ENCODE measurements at places on chromosomes 12 and 14.

DNA sequence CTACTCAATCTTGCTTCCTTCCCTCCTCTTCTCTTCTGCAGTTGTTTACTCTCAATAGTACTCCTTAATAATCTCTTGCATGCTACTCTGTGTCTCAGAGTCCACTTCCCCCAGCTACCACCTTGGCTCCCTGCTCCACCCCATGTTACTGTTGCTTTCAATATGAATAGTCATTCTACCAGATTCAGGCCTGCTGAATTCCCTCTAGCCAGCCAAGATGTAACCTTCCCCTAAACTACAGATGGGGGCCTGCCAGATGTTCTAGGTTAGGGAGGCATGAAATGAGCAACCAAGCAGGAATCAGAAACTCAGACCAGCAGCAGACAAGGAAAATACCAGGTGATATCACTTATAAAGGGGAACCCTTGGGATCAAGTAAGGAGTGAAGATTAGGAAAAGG lies 392.1 kb upstream of the DDHD1 start:
- DNase-seq, result no peak

DNA sequence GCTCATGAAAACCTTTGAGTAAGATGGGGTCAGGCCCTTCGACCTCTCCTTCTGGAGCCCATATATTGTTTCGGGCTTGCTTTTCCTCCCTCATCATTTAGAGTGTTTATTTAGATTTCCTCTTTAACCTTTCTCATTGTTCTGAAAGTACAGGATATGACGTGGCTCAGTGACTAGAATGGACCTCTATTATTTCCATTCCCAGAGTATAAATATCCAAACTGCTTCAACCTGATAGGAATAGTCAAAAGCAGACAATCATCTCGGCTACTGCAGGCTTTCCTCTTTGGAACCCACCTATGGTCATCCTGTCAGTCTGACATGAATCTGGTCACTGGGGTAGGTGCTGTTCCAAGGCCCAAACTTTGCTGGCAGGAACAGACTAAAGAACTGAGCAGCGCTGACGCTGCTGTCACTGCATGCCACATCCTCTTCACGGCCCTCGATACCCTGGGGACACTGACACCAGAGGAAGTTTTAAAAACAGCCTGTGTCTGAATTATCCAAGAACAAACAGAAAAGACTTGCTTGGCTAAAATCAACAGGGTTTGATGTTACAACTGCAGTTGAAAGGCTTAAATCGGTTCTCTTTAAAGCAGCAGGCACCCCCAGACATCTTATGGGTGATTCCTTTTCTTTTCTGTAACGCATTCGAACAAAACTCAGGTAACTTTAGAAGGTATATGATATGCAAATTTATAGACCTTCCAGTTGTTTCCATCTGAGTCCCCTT lies 5.0 kb upstream of the DDX47 start:
- DNase-seq, result no peak

- DNase-seq, result no peak
Observed at GRCh38 chr14:93049867-93050331, 65.8 kb downstream of the ITPK1 start.

DNA sequence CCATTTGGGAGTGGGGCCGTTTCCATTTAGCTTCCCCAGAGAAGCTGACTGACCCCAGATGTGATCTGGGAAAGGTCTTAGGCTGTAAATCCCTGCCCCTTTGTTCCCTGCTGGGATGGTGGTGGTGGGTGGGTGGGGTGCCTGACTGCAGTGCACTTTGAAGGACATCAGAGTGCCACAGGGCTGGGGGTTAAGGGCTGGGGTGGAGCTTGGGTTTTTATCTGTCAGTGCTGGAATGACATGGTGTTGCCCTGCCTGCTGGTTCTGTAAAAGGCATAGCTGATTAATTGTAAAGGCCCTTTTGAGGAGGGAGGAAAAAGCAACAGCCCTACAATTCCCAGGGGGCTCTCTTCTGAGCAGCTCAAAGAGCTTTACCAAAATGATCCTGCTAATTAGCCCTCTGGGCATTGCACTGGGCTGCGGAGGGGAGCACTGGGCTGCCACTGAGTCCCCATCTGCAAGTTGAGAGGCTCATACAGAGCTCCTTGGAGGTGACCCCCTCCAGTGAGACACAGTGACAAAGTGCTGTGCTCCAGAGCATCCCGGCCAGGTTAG lies 21.1 kb downstream of the PLEKHG3 start:
- no peak for DNase-seq

DNA sequence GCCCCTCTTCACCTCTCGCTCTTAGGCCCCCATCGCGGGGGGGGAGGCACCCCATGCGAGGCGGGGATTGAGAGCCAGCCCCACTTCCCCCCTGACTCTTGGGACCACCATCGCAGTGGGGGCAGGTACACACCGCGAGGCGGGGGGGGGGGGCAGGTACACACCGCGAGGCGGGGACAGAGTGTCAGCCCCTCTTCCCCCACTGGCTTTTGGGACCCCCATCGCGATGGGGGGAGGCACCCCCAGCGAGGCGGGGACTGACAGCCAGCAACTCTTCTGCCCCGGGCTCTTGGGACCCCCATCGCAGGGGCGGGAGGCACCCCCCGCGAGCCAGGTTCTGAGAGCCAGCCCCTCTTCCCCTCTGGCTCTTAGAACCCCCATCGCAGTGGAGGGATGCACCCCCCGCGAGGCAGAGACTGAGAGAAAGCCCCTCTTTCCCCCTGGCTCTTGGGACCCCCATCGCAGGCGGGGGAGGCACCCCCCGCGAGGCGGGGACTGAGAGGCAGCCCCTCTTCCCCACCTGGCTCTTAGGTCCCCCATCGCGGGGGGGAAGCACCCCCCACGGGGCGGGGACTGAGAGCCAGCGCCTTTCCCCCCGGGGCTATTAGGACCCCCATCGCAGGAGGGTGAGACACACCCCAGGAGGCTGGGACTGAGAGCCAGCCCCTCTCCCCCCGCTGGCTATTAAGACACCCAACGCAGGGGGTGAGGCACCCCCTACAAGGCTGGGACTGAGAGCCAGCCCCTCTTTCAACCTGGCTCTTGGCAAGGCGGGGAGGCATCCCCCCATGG lies 196.5 kb upstream of the PZP start:
- DNase-seq, result no peak

GRCh38 chr12:49965836-49966235 lies 4.2 kb downstream of the AQP5 start:
- no peak for DNase-seq

DNA sequence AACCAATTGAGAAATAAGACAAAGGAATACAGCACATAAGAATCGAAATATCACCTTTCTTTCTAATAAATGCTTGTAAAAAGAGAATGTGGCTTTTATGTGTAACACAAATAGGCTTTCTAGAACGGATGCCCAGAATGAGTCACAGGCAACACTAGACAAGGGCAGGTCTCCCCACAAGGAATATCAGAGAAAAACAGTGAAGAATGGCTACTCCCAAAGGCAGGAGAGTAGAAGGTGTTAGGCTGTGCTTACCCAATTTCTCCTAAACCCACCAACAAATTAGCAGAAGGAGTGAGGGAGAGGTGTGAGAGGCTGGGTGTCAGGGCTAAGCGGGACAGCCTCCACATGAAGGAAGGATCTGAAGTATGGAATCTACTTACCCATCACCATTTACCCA lies 55.2 kb downstream of the GALNT4 start:
- DNase-seq, result no peak

GRCh38 chr14:24277606-24278321 lies 6.4 kb upstream of the RABGGTA start:
- no peak for DNase-seq

DNA sequence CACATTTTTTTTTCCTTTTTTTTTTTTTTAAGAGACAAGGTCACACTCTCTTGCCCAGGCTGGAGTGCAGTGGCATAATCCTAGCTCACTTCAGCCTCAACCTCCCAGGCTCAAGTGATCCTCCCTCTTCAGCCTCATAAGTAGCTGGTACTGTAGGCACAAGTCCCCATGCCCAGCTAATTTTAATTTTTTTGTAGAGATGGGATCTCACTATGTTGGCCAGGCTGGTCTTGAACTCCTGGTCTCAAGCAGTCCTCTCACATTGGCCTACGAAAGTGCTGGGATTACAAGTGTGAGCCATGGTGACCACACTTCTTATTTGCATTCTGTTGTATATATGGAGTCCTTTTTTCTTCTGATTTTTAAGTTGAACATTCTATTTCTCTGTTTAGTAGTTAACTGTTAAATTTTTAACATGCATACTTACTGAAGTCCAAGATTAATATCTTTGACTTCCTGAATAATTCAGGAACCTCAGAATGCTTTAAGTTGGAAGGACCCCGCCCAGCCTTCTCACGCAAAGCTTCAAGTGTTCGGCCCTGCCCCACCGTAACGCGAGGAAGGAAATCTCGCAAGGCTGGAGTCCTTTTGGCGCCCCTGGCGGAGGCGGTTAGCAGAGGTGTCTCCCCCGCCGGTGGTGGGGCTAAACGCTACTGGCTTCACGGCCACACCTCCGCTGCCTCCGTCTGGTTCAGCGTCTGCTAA lies 21.6 kb downstream of the SPATS2 start:
- DNase-seq, result peak; percentile 45

DNA sequence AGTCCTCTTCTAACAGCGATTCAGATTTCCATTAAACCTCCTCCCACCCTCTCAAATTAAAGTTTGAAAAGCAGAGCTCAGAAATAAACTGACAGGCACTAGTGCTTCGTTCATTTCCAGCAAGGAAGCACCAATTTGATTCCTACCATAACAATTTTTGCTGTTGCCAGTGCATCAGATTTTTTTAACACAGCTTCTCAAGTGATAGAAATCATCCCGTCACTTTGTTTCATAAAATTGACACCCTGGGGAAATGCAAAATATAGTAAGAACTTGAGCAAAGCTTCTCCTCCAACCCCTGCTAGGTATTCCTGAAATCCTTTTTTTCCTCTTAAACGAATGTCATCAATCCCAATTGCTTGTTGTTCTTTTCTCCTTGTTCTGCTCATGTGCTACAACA lies 332.1 kb downstream of the FOXG1 start:
- DNase-seq, result no peak

GRCh38 chr12:127628645-127629044 lies 638.3 kb upstream of the TMEM132C start:
- no peak for DNase-seq

GRCh38 chr12:116609319-116610114 lies 50.3 kb downstream of the MAP1LC3B2 start:
- peak; percentile 40 for DNase-seq

DNA sequence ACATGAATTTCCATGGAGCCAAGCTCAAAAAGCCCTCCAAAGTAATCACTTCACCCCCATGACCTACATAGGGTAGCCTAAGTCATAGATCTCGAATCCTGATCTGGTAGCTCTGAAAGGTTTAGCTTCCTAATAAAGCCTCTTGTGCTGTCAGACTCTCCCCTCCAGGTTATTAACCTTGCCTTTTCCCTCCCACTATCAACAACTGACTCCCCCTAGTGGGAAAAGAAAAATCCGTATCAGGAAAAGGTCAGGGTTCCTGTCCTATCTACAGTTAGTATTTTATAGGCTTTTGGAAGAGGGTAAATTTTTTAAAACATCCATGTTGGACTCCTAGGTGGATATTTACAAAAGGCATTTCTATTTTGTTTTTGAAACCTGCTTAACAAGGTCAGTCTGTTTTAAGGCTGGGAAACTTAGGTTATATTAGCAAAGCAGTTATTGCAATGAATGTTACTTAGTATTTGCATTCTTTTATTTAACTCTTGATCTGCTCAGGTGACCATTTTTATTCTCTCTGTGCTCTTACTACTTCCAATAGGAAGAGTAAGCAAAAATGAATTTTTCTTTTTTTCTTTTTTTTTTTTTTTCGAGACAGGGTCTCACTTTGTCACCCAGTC lies 8.0 kb downstream of the YY1 start:
- no peak for DNase-seq

DNA sequence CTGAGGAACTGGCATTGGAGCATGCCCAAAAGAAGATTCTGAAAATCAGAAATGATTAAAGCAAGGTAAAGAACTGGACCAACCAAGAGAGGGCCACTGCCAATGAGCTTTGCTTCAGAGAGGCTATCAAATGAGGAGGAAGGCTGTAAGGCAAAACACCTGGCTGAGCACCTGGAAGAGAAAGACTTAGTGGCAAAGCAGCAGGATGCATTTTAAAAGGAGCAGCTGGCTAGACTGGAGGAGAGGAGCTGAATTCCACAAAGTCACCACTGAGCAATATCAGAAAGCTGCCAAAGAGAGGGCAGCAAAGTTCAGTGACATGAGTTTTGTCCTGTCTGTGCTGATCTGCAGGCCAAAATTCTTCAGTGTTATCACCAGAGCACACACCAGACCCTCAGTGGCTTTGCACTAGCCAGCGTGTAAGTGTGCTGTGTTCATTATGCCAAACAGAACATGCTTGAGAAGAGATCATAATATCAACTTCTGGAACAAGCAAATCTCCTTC lies 338.7 kb downstream of the TRHDE start:
- no peak for DNase-seq

- DNase-seq, result no peak
Observed at GRCh38 chr12:93365616-93366405, 11.9 kb upstream of the NUDT4 start.

DNA sequence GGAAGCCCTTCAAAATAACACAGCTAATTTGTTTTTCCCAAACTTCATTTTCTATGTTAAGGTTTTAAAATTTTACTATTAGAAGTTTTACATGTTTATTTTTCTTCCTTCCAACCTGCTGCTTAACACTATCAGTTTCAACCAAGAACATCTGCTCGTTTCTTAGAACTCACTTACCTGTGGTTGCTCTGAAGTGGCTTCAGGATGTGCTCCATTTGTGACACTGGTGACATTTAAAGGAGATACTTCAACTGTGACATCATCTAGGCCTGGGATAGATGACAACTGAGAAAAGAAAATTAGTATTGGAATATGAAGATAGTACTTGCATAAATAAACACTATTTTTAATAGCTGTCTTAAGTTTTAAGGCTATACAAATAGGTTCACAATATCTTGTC lies 17.9 kb downstream of the WASHC3 start:
- DNase-seq, result no peak

DNA sequence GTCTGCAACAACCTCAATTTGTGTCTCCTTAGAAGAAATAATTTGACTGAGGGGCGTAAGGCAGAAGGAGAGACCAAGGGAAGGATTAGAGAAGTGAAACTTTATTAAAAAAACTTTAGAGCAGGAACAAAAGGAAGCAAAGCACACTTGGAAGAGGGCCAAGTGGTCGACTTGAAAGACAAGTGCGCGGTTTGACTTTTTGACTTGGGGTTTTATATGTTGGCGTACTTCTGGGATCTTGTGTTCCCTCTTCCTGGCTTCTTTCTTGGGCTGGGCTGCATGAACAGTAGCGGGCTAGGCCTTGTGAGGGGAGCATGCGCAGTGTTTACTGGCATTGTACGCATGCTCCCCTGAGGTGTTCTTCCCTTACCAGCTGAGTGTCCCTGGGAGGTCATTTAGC lies 369.3 kb upstream of the DCN start:
- no peak for DNase-seq

DNA sequence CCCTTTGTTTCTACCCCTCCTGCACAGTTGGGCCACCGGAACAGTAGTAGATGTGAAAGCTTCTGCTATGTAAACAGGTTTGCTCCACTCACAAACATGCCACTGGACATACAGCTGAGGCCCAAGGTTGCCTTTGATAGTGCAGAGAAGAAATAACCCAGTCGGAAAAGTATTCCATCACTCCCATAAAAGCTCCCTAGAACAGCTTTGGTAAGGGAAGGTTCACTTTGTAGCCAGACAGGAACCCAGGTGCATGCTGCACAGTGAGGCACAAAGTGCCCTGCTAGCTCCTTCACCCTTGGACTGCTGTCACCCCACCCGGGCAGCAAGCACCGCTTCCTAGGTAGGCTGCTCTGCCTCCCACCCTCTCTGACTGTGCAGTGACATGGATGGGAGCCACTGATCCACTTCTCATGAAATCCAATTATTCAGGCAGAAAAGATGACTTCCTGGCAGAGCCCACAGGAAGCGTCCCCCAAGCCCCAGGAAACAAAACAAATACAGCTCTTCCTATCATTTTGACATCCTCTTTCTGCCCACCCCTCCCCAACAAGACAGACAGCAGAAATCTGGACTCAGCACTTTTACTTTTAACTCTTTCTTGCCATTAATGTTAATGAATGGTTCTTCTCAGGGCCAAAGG lies 100.2 kb downstream of the SRGAP1 start:
- no peak for DNase-seq
